NCI-H146 (cell line): ENCODE measurements at places on chromosomes 16 and 17.
A peak's percentile ranks its signal among the peaks of the same experiment; 100 is the strongest.

GRCh38 chr17:8477171-8477570, 41.5 kb downstream of the NDEL1 start:
- no peak for DNase-seq

GRCh38 chr16:75550211-75550662, 5.8 kb downstream of the TMEM231 start:
- no peak for DNase-seq

GRCh38 chr17:81142301-81143199, 22.8 kb upstream of the PVALEF start:
- DNase-seq: peak; percentile 80

- DNase-seq: no peak
Observed at GRCh38 chr17:15516150-15516549, 47.1 kb downstream of the TVP23C start.

DNA sequence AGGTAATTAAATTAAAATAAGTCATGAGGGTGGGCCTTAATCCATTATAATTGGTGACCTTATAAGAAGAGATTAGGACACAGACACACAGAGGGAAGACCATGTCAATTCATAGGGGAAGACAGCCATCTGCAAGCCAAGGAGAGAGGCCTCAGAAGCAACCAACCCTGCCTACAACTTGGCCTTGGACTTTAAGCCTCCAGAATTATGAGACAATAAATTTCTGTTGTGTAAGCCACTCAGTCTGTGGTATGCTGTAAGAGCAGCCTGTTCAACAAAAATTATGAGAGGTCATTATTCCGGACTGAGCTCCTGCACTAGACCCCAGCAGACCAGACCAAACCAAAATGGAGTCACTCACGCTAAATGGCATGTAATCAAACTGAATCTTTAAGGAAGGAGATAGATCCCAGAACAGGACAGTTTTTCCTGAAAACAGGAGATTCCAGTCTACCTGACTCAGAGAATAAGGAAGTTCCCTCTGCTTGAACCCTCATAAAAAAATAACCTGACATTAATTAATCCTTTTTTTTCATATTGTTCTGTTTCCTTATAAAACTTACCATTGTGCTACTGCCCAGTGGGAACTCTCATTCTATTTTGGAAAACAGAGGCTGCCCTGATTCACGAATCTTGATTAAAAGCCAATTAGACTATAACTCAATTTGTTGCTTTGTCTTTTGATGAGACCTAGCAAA, 74.3 kb downstream of the DNAH3 start:
- no peak for DNase-seq

GRCh38 chr16:48538746-48539484, 71.1 kb downstream of the N4BP1 start:
- no peak for DNase-seq
